ENCODE measurements at places on chromosomes 11 and 22.

GRCh38 chr11:119567688-119568582 is 145.0 kb upstream of the THY1 start:
- no peak for DNase-seq

DNA sequence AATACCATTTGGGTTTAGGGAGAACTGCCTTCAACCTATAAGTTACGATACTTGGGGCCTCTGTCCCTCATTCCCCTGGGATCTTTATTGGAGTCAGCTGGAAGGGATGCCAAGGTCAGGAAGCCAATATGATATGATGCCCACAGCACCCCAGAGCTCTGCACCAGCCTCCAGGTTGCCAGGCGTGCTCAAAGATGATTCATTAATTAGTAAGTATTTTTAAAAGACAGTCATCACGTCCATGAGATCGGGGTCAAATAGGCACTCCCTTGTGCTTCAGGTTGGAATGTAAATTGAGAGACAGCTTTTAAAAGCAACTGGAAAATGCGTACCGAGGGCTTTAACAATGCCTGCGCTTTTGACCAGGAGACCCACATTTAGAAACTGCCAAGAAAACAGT is 57.0 kb upstream of the CD5 start:
- no peak for DNase-seq

DNA sequence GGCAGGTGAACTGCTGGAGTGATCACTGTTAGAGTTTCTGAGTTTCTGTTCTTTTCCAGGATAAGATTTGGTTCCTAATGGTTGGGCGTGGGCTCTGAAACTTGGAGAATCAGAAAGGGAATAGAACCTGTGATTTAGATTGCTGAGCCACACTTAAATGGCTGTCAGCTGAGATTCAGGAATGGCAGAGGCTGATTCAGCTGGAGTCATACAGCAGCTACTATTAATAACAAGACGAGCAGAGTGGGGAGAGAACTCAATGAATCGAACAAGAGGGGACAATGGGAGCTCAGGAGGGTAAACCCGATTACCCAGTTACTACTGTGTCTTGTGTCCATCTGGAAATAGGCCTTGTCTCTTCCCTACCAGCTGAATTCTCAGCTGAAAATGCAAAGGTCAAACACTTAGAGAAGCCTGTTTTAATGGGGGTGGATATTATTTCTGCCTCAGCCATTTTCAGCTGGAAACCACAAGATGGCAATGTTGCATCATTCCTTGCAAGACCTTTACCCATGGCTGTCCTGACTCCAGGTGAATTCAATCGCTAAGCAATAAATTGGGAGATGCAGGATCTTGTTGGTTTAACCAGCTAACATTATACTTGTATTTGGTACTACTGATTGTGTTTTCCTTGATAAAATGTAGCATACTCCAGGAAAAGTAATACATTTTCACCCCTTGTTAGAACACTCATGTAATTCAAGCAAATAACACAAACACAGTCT is 104.5 kb upstream of the RAG2 start:
- DNase-seq, result no peak

DNA sequence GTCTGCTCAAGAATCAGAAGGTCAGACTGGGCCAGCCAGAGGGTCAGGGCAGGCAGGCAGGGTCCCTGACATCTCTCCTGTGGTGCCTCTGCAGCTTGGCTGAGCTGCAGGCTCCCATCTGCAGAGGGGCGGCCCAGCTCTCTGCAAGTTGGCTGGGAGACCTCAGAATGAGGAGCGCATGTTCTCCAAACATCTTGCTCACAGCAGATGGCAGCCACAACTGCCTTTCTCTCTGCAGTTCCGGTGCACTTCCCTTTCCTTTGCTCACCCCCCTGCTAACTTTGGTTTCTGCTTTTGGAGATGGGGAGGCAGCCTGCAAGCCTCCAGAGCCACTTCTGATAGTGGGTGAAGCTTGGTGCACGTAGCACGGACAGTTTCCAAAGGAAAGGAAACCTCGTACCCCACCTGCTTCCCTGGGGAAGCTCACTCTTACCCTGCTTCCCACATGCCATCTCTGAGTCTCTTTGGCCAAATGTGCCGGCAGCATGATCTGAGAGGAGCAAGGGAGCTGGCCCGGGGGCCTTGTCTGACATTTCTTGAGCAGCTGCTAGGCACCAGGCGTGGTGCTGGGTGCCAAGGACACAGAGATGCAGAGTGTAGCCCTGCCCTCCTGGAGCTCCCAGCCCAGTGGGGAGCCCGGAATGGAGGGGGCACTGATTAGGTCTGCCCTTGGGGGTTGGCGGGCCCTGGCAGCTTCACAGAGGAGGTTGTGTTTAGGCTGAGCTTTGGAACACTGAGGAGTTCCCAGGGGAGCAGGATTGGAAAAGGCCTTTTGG is 18.2 kb downstream of the DAGLA start:
- no peak for DNase-seq

DNA sequence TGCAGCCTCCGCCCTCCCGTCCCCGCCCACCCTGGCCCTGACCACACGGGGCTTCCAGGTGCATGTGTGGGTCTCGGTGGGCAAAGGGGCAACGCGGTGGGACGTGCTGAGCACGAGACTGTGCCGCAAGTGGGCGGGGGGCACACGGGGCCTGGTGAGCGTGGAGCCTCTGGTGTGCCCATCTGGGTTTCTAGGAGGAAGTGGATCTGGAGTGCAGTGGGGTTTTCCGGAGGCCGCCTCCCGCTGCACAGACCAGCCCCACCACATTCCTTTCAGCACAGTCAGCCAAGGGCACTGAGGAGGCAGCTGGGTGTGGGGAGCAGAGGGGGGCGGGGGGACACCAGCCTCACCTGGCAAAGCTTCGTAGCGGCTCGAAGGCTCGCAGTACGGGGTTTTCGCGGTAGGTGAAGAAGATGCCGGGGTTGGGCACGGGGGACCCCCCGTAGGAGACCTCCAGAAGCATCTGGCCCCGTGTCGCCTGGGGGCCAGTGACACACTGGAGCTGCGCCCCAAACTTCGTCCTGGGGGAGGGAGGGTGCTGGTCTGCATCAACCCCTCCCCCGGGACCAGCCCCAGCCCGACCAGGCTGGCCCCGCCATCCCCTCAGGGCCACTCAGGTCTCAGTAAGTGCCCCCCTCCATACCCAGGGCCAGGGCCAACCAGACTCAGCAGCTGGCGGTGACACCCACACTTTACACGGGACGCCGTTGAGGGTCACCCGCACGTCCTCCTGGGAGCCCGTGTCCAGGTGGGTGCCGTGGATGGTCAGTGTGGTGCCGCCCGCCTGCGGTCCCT is 12.4 kb upstream of the MAPK11 start:
- no peak for DNase-seq

GRCh38 chr22:20404881-20405280 is 10.9 kb downstream of the ZNF74 start:
- DNase-seq, result no peak

GRCh38 chr11:67413266-67413849 is 2.1 kb upstream of the CARNS1 start:
- DNase-seq, result no peak

GRCh38 chr11:80261776-80262175 is 820.9 kb upstream of the TENM4 start:
- DNase-seq, result no peak

- DNase-seq, result no peak
Observed at GRCh38 chr11:45161252-45162063, 15.0 kb downstream of the PRDM11 start.

DNA sequence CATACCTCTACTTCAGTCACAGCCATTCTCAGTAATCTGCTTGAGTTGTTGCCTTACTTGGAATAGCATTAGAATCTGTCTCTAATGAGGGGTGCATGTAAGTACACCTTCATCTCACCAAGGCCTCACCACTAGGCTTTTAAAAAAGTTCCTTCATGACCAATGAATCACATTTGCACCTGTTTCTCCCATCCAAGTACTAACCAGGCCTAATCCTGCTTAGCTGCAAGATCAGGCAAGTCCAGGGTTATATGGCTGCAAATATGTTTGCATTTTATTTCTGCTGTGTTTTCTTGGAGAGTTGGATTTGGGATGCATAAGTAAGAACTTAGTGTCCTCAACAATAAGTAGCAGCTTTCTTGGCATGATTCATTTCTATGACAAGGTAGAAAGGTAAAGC is 66.9 kb downstream of the BBOX1 start:
- no peak for DNase-seq

DNA sequence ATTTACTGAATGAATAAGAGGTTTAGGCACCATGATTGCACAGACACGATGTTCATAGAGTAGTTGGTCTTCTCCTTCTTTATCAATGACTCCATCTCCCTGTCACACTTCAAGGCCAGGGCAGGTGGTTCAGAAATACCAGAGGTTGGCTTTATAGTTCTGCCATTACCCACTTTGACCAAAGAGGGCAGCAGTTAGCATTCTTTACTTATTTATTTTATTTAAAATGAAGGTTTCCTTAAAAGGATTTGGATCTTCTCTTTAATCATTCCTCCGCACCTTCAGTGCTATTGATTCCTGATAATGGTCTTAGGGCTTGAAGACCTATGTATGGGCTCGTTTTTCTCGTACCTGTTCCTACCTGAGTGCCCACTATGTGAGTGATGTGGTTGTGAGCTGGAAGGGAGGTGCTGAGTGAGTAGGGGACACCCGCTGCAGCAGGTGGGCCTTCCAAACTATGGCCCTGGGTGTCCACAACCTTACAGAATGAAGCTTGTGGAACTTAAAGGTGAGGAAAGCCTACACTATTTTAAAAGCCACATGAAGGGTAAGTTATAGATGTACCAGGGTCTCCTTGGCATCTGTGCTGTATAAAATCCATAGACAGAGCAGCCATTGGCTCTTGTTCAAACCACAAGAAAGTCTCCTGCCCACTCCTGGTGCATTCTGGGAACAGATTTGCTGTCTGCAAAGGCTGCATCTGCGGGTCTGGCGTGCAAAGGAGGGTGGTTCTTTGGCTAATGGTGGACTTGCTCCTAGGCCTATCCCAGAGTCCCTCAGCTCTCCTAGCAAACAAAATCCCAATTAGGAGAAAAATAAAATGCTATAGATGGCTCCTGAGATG is 35.0 kb downstream of the TIMP3 start:
- DNase-seq, result no peak

DNA sequence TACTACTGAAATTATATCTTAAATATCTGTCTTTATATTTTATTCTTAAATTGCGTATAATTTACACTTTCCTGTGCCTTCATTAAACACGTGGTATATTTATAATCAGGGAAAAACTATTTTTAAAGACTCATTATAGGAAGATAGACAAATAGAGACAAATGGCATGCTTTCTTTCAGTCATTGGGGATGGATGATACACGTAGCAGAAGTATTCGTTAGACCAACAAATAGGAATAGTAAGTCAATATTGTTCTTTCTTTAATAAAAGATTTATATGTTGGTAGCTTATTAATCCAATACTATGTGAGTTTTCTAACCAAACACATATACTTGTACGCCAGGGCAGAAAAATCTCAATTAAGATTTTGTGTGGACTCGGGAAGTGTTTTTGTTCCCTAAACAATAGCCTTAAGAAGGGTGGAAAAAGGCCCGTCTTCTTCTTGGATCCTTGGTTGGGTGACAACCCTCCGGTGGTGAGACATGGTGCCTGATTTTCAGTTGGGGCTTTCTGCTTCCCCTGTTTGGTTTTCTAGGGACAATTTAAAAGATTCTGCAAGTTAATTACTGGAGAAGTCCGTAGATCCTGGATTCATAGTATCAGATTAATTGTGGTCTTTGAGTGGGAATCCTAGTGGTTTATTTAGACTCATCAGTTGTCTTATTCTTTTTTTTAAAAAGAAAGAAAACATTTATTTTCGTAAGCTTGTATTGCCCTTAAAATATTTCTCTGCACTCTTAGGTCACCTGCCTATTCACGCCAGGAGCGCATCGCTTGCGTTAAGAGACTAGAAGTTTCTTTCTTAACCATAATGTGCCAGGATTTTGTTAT is 83.5 kb upstream of the WNT7B start:
- no peak for DNase-seq

DNA sequence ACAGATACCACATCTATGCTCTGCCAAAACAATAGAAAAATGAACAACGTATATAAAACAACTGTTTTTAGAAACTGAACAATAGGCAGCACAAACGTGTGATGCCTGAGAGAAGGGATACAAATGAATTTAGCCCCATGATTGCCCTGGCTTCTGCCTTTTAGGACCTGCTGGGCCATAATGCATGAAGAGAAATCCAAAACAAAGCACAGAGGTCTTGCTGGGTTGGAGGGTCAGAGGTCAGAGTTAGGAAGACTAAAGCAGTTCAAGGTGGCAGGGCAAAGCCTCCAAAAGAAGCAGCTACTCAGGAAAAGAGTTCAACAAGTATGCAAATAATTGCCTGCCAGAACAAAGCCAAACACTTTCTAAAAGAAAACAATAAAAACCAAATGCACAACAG is 138.5 kb downstream of the TTC28 start:
- DNase-seq, result no peak

DNA sequence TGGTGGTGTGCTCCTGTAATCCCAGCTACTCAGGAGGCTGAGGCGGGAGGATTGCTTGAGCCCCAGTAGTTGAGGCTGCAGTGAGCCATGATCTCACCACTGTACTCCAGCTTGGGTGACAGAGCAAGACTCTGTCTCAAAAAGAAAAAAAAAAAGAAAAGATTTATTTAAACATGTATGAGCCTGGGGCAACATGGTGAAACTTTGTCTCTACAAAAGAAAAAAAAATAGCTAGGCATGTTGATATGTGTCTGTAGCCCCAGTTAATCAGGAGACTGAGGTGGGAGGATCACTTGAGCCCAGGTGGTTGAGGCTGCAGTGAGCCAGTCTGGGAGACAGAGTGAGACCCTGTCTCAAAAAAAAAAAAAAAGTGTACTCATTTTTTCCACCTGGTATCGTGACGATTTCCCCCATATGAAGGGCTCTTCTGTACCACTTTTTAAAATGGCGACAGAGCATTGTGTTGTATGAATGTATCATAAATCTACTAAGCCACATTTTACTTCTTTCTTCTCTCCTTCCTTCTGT is 16.4 kb upstream of the KCTD14 start:
- no peak for DNase-seq

DNA sequence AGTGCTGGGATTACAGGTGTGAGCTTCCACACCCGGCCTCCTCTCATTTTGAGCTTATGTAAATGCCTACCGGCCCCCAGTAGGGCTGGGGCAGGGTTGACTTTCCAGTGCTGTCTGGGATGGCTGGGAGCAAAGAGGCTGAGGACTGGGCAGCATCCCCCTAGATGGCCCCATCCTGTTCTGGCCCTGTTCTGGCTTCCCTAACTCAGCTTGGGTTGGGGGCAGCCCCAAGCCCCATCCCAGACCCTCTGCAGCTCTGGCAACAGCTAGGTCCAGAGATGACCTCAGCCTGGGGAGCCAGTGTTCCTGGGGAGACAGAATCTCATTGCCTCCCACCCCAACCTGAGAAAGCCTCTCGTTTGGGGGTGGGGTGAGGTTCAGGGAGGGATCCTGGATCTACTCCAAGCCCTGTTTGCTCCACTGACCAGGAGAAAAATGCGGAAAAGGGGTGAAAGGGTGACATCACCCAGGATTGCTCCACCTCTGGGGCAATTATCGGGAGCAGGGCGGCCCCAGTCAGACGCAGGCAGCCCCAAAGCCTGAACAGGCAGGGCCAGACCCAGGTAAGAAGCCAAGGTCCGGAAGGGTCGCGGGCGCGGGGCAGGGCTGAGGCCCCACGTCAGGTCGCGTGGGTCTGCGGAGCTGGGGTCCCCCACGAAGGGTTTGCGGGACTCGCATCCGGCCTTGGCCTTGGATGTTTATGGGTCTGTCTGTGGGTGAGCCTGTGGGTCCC is at the start of gene PNPLA2:
Gene PNPLA2 (plus strand): TSS at position 519 of the 733 bp plus-strand sequence. CDS start 805 bp downstream, outside the sequence.
- no peak for DNase-seq

Measured in stimulated activated CD4-positive, alpha-beta T cell treated with anti-CD3 and anti-CD28 coated beads, Interleukin-1b, Interleukin-23, amount 100 ng/mL, for 48 hours (primary cell).